ENCODE measurements at places on chromosomes 3 and 15.

DNA sequence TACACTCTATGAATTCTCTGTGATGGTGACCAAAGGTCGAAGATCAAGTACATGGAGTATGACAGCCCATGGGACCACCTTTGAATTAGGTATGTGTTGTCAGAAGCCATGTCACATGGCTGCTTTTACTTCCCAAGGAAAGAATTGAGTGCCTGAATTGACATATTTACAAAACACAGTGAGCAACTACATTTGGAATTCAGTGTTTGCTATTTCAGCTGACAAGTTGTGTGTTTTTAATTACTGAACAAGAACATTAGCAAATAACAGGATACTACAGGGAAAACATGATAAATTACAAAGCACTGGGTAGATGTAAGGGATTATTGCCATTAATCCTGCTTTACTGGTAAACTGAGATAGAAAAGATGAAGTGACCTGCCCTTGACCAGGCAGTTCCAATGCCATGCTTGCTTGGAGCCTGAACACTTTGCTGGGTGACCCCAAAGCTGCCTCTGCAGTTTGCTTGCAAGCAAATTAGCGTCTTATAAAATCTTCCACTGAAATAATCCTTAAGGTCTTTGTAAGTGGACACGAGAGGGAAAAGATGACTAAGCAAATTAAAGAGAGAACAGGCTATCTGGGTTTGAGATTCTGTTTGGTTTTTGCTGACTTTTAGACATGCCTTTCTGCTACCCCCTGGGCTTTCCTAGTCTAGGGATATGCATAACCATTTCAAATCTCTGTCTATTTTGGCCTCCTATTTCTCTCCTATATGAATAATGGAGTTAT lies 98.2 kb downstream of the HCN4 start:
- no peak for DNase-seq

DNA sequence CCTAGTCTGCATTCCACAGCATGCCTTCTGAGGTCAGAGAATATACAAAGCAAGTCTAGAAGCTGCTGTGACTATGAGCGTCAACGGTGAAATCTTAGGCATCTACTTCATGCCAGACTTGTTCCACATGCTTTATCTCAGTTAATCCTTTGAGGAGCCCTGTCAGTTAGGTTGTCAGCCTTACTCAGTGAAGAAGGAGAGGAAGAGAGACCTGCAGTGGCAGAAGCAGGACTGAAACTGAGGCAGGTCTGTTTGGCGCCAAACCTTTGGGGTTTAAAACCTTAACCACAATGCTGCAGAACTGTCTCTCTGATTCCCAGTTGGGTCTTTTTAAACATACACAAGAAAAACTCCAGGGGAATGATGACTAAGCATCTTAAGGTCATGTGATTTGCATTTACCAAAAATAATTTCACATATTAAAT lies 139.0 kb upstream of the LIPC start:
- no peak for DNase-seq

GRCh38 chr3:101936419-101937356 lies 87.4 kb downstream of the NFKBIZ start:
- DNase-seq: peak; percentile 95

- DNase-seq: peak; percentile 51
Measured at GRCh38 chr15:81115054-81115939, 18.8 kb upstream of the CFAP161 start.

DNA sequence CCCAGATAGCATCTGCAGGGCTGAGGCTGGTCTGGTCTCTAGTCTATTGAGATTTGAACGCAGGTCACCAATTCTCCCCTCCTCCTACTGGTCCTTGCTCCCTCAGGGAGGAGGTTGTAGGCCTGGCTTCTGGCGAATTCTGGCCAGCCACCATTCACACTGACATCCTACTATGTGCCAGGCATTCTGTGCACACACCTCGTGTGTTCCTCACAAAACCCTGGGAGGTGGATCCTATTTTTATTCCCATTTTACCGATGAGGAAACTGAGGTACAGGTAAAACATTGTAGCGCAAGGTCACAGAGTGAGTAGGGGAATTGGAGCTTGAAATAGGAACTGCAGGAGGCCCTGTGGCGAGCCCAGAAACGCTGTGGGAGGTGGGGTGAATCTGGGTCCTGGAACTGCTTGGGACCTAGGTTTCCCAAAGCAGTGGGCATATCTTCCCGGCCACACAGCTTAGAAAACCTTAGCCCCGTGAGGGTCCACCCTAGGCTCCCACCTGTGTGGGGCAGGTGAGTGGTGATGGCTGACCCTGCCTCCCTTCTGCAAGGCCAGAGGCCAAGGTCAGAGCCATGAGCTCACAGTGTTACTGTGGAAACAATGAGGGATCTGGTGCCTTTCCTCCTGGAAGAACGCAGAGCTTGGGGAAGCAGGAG lies 4.8 kb upstream of the ATP2B2 start:
- DNase-seq: no peak

GRCh38 chr3:172690936-172691335 lies 19.9 kb downstream of the NCEH1 start:
- DNase-seq: no peak

DNA sequence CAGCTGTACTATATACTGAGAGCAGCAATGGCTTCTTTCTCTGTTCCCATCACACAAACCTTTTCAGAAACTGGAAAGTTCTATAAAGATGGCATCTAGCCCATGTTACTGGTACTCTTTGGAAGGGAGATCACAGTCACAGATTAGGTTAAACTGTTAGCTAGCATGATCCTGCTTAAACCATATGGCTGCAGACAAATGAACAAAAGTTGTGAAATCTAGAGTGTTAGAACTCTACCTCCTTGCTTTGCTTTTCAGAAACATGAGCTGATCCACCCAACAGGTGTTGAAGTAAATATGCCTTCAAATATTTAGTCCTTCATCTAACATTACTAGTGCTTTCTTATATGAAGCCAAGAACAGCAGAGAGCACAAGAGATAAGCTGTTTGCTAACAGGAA lies 102.6 kb downstream of the SNRK start:
- peak; percentile 15 for DNase-seq

DNA sequence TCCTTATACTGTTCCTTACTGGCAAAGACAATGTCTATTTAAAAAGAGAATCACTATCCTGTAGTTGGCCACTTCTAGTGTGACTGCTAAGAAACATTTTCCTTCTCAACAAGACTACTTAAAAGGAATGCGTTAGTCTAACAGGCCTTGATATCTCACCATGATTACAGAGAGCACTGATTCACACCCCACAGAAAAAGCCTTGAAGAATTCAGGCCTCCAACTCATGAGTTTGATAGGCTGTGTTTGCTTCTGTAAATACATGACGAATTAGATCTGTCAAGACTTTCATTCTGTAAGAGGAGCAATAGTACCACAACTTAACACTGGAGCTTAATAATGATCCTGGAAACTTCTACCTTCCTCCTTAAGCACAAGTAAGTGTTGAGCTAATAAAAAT lies 432.8 kb upstream of the NR2F2 start:
- DNase-seq: no peak

Measured in common myeloid progenitor, CD34-positive (primary cell).